Foreskin keratinocyte (primary cell): ENCODE measurements at places on chromosomes 3 and 15. TPM values are rescaled to one million over a fixed set of nuclear protein-coding genes. Genes with fewer than 3 reads are reported as not detected.

Gene SETD2
- polyA plus RNA-seq: 6.7 and 8.7 TPM in 2 replicates

Gene MAP1A
- polyA plus RNA-seq: 0.04 and 0.08 TPM in 2 replicates

Gene PEX5L
- 0.20 and 0.30 TPM in 2 replicates for polyA plus RNA-seq

Gene TICRR
- polyA plus RNA-seq: 5.1 and 5.6 TPM in 2 replicates

Gene EHHADH
- 1.9 and 2.2 TPM in 2 replicates for polyA plus RNA-seq
